Activated naive CD8-positive, alpha-beta T cell treated with anti-CD3 and anti-CD28 coated beads, Interleukin-2, amount 10 ng/mL, durations not matched to agents 7 days and 5 days (primary cell): ENCODE measurements at places on chromosomes 7 and 10. TPM values are rescaled to one million over a fixed set of nuclear protein-coding genes. Genes with fewer than 3 reads are reported as not detected.

GRCh38 chr7:18889436-18889835 is 228.0 kb downstream of the TWIST1 start:
- H3K27me3 ChIP-seq: no peaks in the 10 kb centered on the region
- no peak for DNase-seq
- H3K27ac ChIP-seq: no peak overlapping the region
- no peak overlapping the region for H3K4me3 ChIP-seq
- H3K36me3 ChIP-seq: no peaks in the 10 kb centered on the region
- no peaks in the 10 kb centered on the region for H3K4me1 ChIP-seq

- H3K27ac ChIP-seq: no peak overlapping the region
- H3K4me1 ChIP-seq: no peaks in the 10 kb centered on the region
- H3K36me3 ChIP-seq: no peaks in the 10 kb centered on the region
- H3K27me3 ChIP-seq: peaks cover 5% of the 10 kb centered on the region
Observed at GRCh38 chr10:1657479-1657878, 79.8 kb downstream of the ADARB2 start.

GRCh38 chr7:111012799-111013675 is 77.9 kb upstream of the LRRN3 start:
- no peak for DNase-seq
- H3K27ac ChIP-seq: peak overlapping the region; percentile 95
- H3K27me3 ChIP-seq: no peaks in the 10 kb centered on the region
- peaks cover 4% of the 10 kb centered on the region for H3K36me3 ChIP-seq

The MYOF gene
- total RNA-seq: 0.91 TPM

The UBE2H gene
- 42.1 TPM for total RNA-seq

DNA sequence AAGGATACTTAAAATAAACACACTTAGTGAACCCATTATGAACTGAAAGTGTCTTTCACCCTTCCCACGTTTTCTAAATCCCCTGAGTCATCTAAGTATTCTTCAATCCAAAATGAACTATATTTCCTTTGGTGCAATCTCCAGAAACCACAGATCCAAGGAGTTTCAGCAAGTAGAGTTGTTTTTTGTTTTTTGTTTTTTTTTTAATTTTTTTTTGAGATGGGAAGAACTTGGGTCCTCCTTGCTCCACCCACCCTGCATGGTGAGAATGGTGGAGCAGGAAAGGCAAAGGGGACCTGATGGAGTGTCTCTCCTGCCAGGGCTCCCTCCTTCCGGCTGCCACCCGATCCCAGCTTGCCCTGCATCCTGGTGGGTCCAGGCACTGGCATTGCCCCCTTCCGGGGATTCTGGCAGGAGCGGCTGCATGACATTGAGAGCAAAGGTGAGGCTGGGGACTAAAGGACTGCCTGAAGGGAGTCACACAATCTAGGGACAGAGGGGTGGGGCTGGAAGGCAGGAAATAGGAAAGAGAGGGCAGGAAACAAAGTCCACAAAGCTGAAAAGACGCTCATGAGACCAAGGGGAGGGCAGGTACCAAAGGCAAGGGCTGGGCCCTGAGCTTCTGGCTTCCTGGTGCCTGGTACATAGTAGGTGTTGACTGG is 12.1 kb downstream of the ATG9B start:
- H3K27me3 ChIP-seq: no peaks in the 10 kb centered on the region
- peak overlapping the region; percentile 76 for H3K27ac ChIP-seq
- H3K4me3 ChIP-seq: peak overlapping the region; percentile 54
- H3K4me1 ChIP-seq: peaks cover 61% of the 10 kb centered on the region
- DNase-seq: no peak

GRCh38 chr7:159024280-159024951 is 120.3 kb downstream of the VIPR2 start:
- H3K27ac ChIP-seq: no peak overlapping the region
- H3K27me3 ChIP-seq: peaks cover 10% of the 10 kb centered on the region
- peak; percentile 18 for DNase-seq

- no peak for DNase-seq
- H3K36me3 ChIP-seq: peaks cover 6% of the 10 kb centered on the region
- H3K27ac ChIP-seq: no peak overlapping the region
- H3K27me3 ChIP-seq: peaks cover 5% of the 10 kb centered on the region
- H3K4me1 ChIP-seq: no peaks in the 10 kb centered on the region
Observed at GRCh38 chr7:48052748-48053147, 17.4 kb downstream of the C7orf57 start.
